ENCODE measurements at places on chromosomes 13 and 19. TPM values are rescaled to one million over a fixed set of nuclear protein-coding genes. Genes with fewer than 3 reads are reported as not detected.

Gene KLHL1
- total RNA-seq = not detected

Gene KCNK6
- 5.5 TPM for total RNA-seq

Gene ACP7
- 1.1 TPM for total RNA-seq

Gene GPR12
- not detected for total RNA-seq

Gene ASF1B
- total RNA-seq = 2.2 TPM

Gene ZNF439
- total RNA-seq = 7.2 TPM

Gene ZNF99
- not detected for total RNA-seq

Gene ZNF177
- 1.5 TPM for total RNA-seq

Gene TMEM59L
- not detected for total RNA-seq

Gene ATCAY
- not detected for total RNA-seq

Gene SCEL
- total RNA-seq = under 0.01 TPM

Gene KDM4B
- total RNA-seq = 32.7 TPM

Data from hair follicle dermal papilla cell (primary cell).